ENCODE measurements at places on chromosomes 3 and 15.

DNA sequence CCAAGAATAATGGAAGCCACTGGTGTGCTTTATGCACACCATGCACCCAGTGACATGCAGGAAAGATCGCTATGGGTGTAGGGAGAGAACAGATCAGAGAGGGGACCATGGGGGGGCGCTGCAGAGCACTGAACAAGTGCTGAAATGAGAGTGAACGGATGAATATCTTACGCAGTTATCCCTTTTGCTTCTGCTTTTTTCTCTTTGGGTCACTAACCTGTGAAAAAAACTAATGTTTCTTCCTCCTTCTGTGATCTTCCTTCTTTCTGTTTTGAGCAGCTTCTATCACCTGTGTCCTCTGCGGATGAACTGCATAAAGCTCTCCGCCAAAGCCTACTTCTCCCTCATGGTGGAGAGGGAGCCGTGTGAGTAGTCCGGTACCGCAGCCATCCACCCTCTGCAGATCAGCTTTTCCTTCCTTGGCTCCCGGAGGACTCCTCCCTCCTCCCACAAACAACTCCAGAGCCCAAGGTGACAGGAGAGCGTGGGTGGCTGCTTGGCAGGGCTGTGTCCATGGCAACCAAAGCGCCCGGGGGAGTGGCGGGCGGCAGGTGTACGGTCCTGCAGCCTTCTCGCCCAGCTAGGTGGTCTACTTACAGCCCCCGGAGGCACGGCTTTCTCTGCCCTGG is 106.2 kb downstream of the DGKG start:
- DNase-seq, result no peak

DNA sequence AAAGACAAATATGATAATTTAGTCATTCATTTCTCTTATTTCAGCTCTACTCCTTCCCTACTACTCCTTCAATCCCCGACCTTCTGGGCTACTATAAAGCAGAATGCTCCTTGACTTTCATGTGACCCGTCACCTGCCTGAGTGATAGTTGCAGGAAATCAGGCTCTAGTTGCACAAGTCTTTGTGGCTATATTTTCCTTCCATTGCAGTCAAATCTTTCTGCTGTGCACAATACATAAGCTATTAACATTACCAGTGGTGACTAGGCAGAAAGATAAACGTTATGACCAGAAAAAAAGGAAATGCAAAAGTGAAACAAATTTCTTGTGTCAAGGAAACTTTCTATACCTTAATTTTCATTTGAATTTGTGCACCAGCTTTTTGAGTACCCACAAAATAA is 2.3 kb downstream of the SUCNR1 start:
- DNase-seq, result no peak

DNA sequence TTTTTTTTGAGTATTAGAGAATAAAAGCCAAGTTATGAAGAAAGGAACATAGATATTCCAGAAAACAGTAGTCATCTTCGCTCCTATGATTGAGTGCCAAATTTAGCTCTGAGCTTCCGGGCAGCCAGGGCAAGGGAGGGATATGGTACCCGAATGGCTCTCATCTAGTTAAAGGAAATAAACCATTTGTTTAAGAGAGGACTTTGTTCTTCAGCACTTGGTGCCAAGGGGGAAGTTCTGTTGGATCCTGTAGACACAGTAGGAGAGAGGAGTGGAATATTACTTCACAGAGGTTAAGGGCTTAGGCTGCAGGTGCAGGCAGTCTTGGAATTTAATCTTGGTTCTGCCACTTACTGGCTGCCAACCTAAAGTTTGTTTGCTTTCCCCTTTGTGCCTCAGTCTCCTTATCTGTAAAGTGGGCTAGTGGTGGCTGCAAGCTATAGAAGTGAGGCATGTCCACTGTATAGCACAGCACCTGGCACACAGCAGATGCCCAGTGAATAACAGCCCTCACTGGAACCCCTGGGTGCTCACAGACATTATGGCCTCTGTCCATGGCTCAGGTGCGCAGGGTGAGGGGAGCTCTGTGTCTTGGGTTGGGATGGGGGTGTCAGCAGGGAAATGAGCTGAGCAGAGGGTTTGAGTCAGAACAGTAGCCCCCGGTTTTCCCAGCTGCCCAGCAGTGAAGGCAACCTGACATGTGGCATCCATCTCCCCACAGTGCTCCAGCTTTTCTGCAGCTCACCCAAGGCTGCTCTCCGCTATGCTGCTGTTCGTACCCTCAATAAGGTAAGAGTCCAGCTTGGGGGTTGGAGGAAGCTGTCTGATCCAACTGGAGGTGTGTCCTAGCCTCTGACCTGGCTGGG is 10.4 kb downstream of the COPG1 start:
- no peak for DNase-seq

GRCh38 chr3:150936693-150937092 is 31.5 kb upstream of the MINDY4B start:
- DNase-seq, result no peak

DNA sequence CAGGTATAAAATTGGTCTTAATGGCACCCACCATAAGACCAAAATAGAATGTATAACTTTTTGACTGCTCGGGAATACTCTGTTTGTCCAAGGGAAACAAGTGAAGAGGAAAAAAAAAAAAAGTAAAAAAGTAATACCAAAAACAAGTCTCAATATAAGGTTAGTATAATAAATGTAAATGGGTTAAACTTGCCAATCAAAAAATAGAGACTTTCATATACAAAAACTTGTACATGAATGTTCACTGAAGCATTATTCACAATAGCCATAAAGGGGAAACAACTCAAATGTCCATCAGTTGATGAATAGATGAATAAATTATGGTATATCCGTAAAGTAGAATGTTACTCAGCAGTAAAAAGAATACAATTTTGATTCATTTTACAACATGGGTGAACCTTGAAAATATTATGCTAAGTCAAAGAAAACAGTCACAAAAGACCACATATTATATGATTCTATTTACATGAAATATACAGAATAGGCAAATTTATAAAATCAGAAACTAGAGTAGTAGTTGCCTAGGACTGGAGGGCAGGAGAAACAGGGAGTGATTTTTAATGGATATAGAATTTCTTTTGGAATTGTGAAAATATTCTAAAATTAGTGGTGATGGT is 39.6 kb upstream of the FGD5 start:
- DNase-seq, result no peak

- no peak for DNase-seq
Observed at GRCh38 chr3:173000553-173000952, 140.5 kb downstream of the SPATA16 start.

DNA sequence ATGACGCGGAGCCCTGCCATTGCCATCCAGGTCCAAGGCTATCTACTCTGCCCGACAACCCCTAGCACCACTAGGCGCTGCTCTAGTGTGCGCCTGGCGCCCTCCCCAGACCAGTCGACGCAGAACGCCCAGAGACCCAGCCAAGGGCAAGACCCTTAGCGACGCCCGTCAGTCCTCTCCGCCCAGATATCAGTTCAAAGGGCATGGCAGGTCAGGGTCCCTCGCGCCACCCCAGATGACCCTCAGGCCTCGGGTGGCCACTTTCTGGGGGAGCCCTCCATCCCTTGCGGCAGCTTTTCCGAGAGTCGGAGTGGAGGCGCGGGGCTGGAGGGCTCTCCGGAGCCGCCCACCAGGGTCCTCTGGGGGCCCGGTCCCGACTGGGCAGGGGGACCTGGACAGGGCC is 371 bp upstream of the CLSTN2 start:
- DNase-seq, result no peak

DNA sequence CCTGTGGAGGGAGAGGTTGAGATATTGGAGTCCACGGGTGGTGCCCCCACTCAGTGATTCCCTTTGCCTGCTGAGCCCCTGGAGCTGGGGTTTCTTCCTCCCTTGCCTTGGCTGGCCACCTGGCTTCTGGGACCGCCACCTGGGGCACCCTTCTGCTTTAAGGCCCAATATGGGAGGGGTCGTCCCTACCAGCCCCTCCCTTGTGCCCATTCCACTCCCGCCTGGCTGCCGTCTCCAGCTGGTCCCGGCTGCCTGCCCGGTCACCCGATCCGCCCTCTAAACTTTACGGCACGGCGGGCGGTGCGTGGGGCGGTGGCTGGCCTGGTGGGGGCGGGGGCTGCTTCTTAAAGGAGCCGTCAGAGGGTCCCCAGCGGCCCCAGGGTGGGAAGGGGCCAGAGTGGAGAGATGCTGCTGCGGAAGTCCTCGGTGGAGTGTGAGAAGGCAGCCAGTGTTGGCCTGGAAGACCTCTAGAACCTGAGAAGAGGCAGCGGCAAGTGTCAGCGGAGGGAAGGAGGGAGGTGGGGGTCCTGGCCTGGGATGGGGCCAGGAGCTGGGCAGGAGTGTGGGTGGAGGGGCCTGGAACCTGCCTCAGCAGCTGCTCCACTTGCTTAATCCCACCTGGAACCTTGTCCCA is 1.6 kb upstream of the SEMA3B start:
- DNase-seq, result no peak

GRCh38 chr3:123071146-123071545 is 4.3 kb downstream of the PDIA5 start:
- DNase-seq, result no peak

- no peak for DNase-seq
Observed at GRCh38 chr3:84946240-84946639, 12.5 kb upstream of the CADM2 start.

- DNase-seq, result no peak
Observed at GRCh38 chr15:78567531-78567930, 2.2 kb downstream of the CHRNA5 start.

DNA sequence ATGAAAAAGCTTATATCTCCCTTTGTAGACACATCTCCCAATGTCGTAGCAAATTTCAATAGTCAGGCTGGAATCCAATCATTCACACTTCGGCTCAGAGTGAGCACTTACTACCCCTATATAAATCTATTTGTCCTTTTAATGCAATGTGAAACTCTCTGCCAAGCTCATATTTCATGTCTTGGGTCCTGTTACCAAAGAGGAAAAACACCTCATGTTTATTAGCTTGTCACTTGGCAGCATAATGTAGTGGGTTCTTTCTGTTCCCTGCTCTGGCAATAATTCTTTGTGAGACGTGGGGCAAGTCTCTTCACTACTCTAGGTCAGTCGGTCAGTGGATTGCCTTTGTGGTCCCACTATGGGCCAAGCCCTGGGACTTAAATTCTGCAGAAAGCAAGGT is 107.1 kb downstream of the SRGAP3 start:
- no peak for DNase-seq

DNA sequence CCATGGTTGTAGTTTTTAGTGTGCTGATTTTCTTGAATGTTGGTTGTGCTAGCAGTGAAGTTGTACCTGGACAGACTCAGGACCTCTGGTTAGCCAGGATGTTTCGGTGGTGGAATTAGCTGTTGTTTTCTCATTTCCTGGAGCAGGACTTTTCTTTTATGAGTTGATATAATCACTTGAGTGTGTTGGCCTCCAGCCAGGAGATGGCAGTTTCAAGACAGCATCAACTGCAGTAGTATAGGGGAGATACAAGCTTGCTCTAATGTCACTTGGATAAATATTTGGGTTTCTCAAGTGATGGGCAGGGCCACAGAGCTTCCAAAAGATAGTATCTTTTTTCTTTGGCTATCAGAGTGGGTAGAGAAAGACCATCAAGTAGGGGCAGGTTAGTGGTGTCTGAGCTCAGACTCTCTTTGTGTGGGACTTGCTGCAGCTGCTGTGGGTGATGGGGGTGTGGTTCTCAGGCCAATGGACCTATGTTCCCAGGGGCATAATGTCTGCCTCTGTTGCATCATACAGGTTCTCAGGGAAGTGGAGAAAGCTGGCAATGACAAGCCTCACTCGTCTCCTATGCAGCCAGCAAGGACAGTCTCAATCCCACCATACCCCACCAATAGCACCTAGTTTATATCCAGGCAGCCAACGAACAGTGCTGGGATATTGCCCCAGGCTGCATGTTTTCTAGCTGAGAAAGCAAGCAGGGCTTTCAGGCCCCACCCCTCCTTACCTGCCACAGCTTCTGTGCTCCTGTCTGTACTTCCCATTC is 14.6 kb upstream of the OR5K2 start:
- no peak for DNase-seq

- no peak for DNase-seq
Observed at GRCh38 chr3:40637906-40638305, 113.1 kb downstream of the ZNF621 start.

DNA sequence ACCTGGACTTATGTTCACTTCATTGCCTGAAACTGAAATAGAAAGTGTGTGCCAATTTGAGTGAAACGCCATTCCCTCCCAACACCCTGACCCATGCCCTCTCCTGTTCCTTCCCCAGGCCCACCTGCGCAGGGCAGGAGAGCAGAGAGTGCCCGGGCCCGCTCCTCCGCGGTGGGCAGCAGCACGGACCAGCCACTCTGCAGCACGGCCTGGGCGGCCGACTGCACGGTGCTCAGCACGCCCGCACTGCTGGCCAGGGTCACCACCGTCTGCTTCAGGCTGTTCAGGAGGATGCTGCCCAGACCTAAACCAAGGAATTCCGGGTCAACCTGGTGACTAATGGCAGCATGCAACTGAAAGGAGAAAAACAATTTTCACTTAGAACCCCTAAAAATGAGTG is 66.0 kb downstream of the HERC2 start:
- DNase-seq, result no peak

DNA sequence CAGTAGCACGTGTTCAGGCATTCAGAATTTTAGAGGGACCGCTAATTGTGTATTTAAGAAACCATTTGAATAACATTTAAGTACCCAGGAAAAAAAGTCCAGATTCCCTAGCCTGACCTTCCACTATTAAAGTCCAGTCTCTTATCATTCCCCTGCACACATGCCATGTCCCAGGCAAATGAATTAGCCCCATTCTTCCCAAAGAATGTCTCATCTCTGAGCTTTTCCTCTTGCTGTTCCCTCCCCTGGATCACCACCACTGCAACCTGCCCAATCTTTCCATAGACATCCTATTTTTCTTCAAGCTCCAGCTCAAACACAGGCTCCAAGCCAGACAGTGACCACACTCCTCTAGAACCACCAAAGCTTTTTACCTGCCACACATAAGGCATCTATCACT is 25.9 kb downstream of the PLD1 start:
- DNase-seq, result no peak

Measured in CD4-positive, alpha-beta T cell (primary cell).